ENCODE measurements at places on chromosomes 2 and 18. TPM values are rescaled to one million over a fixed set of nuclear protein-coding genes. Genes with fewer than 3 reads are reported as not detected.
A peak's percentile ranks its signal among the peaks of the same experiment; 100 is the strongest.

The IL1B gene
- not detected for total RNA-seq

DNA sequence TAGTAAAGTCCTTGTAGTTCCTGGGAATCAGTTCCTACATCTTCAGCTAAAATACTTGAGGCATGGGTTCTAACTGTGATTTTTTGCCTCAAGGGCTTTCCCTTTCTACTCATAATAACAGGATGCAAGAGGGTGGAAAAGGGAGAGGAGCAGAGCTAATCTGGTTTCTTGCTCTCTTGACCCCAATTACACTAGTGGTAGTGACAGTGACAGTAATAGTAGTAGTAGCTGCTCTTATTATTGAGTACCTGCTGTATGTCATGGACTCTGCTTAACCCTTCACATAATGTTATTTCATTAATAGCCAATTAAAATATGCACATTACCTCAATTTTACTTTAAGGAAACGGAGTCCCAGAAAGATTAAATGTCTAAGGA, 214.8 kb upstream of the HNRNPA3 start:
- H3K36me3 ChIP-seq: no peaks in the 10 kb centered on the region

DNA sequence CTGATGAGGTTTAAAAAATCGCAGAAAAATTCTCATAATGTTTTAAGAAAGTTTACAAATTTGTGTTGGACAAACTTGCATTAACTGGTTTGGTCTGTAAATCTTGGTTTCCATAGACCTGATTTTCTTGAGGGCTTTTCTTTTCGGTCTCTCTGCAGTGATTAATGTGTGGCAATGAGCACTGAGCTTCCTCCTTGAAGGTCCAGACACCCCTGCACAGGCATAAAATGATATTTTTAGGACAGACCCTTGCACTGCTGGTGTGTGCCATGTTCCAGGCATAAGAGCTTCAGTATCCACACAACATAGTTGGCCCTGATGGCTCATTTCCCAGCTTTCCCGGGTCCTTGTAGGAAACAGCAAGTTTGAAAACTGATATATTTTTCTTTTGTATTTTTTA, 33.7 kb downstream of the MRPL33 start:
- H3K4me3 ChIP-seq: no peak overlapping the region
- DNase-seq: no peak
- H3K27me3 ChIP-seq: no peaks in the 10 kb centered on the region
- no peaks in the 10 kb centered on the region for H3K36me3 ChIP-seq
- no peak overlapping the region for H3K27ac ChIP-seq
- H3K4me1 ChIP-seq: no peaks in the 10 kb centered on the region

GRCh38 chr2:170475878-170476277, 239.3 kb upstream of the SP5 start:
- H3K4me1 ChIP-seq: no peaks in the 10 kb centered on the region
- no peak overlapping the region for H3K27ac ChIP-seq
- peak; percentile 4 for DNase-seq
- no peaks in the 10 kb centered on the region for H3K36me3 ChIP-seq

GRCh38 chr2:218482651-218483050, 63.7 kb downstream of the VIL1 start:
- no peak overlapping the region for H3K27ac ChIP-seq
- no peaks in the 10 kb centered on the region for H3K27me3 ChIP-seq
- DNase-seq: no peak
- H3K4me1 ChIP-seq: no peaks in the 10 kb centered on the region
- H3K4me3 ChIP-seq: no peak overlapping the region
- peaks cover 22% of the 10 kb centered on the region for H3K36me3 ChIP-seq

- no peaks in the 10 kb centered on the region for H3K36me3 ChIP-seq
- H3K4me1 ChIP-seq: peaks cover 6% of the 10 kb centered on the region
- H3K27me3 ChIP-seq: no peaks in the 10 kb centered on the region
- no peak for DNase-seq
These were observed 79.2 kb downstream of the SETBP1 start for GRCh38 chr18:44759925-44760342.

DNA sequence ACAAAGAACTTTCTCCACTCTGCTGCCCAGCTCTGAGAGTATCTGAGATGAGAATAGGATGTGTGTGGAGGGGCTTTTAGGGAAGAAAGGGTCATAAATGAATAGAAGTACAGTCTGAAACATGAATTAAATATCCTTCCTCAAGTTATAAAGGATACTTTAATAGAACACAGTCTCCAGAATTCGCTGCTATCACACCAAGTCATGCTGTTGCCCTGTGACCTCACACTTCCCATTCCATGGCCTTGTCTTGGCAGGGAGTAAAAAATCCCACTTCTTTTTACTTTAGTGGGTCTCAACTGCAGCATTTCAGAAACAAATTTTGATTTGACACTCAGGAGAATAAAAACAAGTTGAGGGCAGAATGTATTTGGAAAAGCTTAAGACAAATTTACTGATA, 3.8 kb upstream of the RPE start:
- H3K27ac ChIP-seq: no peak overlapping the region
- DNase-seq: no peak
- H3K4me1 ChIP-seq: peaks cover 10% of the 10 kb centered on the region
- no peaks in the 10 kb centered on the region for H3K36me3 ChIP-seq
- H3K4me3 ChIP-seq: no peak overlapping the region
- no peaks in the 10 kb centered on the region for H3K27me3 ChIP-seq

DNA sequence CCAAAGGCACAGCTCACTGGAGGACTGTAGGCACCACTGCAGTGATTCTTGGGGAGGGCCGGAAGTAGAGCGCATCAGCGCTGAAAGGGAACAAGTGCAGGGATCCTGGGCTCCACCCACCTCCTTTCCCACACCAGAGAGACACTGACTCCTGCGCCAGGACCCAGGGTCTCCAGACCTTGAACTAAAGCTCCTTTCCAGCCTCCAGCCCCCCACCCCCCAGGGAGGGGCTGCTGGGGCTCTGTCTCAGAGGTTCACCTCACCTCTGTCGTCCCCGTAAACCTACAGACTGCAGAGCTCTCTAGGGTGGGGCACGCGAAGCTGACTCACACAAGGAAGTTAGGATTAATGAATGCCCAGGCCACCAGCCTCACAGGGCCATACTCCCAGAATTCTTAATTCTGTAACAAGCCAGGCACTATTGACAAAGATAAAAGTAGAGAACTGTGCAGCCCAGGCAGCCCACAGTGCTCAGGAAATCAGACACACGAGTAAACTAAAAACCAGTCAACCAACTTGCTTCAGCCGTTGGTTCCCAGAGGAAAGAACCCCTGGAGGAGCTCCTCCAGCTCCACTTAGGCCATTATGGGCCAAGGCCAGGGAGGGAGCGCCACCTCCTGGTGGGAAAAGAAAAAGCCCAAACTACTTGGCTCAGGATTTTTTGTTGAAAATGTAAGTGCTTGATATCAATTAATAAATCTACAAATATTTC, 45.1 kb upstream of the ACAA2 start:
- H3K27ac ChIP-seq: no peak overlapping the region
- no peak overlapping the region for H3K4me3 ChIP-seq
- peaks cover 9% of the 10 kb centered on the region for H3K4me1 ChIP-seq
- no peaks in the 10 kb centered on the region for H3K27me3 ChIP-seq
- DNase-seq: peak; percentile 84

DNA sequence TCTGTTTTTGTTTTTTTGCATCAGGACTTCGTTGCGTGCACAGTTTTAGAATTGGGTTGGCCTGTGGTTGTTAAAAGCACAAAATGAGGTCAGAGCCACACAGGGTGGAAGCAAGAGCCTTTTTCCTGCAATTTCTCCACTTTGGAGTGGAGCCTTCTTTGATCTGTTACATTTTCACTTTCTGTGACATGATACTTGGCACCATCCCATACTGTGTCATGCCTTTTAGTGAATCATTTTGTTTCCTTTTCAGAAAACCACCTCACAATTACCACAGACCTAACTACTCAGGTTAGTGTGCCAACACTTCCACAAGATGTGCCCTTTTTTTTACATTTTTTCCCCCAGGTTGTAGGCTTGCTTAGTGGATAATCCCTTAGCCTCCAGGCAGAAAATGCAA, 32.5 kb downstream of the MERTK start:
- no peak overlapping the region for H3K27ac ChIP-seq
- H3K4me1 ChIP-seq: no peaks in the 10 kb centered on the region
- no peak overlapping the region for H3K4me3 ChIP-seq
- H3K36me3 ChIP-seq: no peaks in the 10 kb centered on the region
- DNase-seq: no peak

All from GM23338 (cell line).